ENCODE measurements at places on chromosomes 1 and 21.

GRCh38 chr1:175503538-175503937, 239.9 kb downstream of the TNR start:
- DNase-seq = no peak

DNA sequence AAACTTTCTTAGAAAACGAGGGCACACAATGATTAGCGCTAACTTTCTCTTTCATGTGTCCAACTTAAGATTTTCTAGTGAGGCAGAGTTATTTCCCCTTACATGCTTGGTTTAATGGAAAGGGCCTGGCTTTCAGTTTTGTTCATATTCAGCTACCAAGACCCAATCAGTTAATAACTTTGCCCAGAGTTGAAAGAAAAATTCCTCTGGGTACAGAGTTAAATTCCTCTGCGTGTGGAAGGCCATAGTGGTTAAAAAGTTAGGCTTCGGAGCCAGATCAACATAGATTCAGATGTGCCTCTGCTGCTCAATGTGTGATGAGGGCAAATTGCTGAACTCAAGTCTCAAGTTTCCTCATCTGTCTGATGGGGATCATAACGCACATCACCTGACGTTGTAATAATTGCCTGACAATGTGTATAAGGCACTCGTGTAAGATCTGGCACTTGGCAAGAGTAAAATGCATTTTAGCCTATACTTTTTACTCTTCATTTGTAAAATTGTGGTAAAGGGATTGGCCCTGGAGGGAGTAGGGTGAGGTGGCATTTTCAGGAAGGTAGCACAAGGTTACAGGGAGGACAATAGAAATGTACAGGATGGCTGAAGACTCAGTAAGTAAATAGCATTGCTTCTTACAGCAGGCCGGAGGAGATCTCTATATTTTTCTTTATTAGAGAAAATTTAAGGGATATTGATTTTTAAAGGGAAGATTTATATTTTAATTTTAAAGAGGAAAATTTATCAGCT, 103.4 kb downstream of the ROR1 start:
- DNase-seq = no peak

DNA sequence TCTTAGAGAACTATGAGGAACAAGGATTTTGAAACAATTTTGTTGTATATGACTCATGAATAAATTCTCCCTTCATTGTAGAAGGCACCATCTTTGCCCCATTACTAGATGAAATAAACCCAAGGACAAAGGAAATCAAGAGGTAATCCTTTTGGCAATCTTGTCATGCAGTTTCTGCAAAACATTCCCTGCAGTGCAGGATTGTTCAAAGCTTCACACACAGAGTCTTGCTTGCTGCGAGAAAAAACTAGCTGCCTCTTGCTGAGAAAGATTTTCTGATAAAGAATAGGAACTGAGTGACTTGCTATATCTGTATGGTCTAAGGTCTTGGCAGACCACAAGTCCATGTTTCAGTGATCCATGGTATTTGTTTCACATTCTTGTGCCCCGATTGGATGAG, 657.4 kb upstream of the ADGRL4 start:
- no peak for DNase-seq

GRCh38 chr1:178821134-178821866, 49.6 kb downstream of the ANGPTL1 start:
- DNase-seq = no peak

- DNase-seq = no peak
These were observed 412.1 kb upstream of the NFIA start for GRCh38 chr1:60670302-60670701.

- no peak for DNase-seq
These were observed 43.5 kb downstream of the PRKAA2 start for GRCh38 chr1:56688522-56689026.

DNA sequence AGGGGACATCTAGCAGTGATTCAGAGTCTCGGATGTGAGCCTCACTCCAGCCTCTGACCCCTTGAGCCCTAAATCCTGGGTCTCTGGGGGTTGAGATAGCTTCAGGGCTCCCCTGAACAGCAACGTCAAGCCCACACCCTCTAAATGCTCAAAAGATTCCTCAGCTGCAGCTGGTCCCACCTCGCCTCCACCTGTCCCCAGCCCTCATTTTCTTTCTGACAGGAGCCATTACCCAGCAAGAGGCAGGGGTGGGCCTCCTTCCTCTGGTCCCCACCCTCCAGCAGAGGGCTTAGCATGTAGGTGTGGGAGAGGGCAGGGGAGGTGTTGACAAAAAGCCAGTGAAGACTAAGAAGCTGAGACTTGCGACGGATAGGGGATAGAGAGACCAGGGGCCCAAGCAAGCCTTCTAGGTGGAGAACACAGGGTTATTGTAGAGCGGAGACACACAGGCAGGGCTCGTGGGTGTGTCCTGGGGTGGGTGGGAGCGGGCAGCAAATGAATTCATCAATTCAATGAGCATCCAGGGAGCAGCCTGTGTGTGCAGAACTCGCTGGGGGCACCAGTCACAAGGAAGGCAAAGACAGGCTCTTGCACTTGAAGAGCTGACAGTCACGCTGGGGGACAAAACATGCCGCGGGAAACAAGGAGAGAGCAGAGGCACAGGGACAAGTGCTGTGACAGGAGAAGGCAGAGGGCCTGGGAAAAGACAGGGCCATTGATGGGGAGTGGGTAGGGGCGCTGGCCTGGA, 48.9 kb upstream of the GOLT1A start:
- DNase-seq = no peak

GRCh38 chr1:246304484-246305259, 202.4 kb downstream of the SMYD3 start:
- no peak for DNase-seq

GRCh38 chr1:53315456-53316423, 12.1 kb downstream of the LRP8 start:
- no peak for DNase-seq

DNA sequence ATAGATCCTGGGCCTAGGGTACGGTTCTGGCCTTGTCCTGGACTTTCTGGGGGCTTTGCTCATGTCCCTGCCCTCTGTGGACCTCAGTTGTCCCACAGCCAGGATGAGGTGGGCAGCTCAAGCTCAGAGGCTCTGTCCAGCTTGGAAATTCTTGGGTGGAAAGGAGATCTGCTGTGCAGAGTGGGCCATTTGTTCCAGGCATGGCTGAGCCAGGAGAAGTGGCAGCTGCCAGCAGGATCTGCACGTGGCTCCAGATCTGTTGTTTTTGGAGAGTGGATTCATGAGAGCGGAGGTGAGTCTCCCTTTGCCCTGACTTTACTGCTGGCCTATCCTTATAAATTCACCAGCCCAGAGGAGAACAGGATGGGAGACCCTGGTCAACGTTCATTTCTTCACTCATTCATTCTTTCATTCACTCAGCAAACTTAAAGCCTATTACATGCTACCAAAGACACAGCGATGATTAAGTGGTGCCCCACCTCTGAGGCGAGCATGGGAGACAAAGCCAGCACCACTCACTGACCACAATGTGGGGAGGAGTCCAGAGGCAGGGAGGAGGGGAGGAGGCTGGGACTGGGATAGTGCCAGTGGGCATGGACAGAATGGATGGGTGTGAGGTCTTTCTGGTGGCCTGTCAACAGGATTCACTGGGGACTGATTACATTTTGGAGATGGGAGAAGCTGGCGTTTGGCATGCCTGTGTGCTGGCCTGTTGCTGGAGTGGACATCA, 205.1 kb downstream of the TRABD2B start:
- no peak for DNase-seq

Data from stimulated activated CD8-positive, alpha-beta memory T cell treated with anti-CD3 and anti-CD28 coated beads, Interleukin-2, amount 100 ng/mL, for 1 hour (primary cell).